ENCODE measurements at places on chromosomes 12 and 14.

DNA sequence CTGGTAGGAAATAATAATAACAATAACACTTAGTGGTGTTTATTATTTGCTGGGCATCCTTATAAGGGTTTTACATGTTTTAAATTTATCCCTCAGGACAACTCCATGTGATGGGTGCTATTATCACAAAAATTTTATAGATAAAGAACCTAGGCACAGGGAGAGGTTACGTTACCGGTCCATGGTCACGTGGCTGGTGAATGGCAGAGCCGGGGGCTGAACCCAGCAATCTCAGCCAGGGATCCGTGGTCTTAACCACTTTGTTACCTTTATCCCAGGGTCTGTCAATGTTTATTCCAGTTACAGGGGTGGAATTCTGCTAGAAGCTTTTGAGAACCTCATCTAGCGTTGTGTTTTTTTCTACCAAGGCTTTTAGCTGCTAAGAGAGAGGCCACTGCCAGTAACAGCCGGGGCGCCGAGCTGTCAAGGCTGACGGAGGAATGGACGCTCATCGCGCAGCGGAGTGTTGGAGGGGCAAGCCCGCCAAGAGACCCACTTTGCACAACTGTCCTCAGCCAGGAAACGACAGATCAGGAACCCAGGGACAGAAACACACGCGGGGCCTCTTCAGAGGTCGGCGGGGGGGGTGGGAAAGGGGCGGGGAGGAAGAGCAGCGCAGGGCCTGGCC, 418 bp downstream of the AMN1 start:
- no peak for DNase-seq

DNA sequence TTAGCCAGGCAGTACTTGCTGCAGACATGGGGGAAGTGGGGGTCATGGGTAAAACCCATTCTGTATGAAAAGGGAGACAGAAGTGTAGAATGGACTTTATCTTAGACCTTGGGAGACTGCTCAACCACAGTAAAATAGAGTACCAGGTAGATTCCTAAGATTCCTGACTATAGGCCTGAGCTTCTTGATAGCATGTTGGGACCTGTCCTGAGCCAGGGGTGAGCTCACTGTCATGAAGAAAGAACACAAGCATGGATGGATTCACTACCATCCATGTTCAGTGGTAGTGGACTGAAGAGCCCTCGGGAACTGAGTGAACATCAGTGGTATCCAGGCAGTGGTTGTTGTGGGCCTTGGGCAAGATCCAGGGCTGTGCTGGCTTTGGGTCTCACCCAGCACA, 1003.8 kb downstream of the TMTC2 start:
- no peak for DNase-seq

DNA sequence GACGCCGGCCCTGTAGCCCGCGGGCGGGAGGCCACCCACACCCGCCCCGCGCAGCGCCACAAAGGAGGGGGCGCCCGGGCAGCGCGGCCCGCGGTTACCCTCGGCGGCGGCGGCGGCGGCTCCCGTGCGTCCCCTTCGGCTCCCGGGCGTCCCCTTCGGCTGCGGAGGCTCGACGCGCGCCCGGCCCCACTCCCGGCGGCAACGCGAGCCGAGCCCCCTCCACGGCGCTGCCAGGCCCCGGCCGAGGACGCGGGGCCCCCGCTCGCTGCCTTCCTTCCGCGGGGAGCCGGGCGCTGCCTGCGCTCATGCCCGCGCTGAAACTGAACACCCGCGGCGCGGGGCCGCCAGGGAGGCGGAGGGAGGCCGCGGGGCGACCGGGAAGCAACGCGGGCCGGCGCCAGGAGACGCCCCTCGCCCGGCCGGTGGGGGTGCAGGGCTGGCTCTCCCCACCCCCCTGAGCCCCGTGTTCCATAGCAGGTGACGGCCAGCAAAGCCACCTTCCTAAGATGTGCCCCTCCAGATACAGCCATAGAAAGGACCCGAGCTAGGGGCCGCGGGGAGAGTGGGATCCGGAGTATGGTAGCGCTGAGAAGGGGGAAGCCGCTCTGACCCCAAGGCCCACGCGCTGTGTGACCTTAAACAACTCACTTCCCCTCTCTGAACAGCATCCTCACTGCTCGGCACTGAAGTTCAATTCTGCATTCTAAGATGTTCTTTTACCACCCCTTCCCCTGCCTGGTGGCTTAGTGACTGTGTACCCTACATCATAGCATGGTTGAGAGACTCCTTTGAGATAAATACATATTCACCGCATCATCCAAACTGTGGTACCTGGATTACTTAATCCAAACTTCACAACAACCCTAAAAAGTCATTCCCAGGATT, 42.8 kb downstream of the KDM2B start:
- no peak for DNase-seq

- no peak for DNase-seq
Measured at GRCh38 chr12:68455691-68456345, 123.7 kb upstream of the MDM1 start.

DNA sequence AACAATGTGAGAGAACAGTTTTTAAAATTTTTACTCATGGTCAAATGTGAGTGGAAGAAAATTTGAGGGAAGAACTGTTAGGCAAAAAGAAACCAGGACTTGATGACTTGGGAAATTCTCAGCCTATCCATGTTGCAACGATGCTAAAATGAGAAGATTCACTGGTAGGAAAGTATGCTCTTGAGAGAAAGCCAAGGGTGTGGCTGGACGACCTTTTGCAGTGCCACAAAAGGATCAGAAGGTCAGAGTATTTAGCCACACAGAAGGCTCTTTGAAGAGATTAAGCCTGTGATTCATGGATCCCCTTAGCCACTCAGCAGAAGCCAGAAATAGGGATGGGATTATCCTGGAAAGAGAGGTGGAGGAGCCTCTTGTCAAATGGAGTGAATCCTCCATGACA, 336.8 kb downstream of the LRIG3 start:
- no peak for DNase-seq

DNA sequence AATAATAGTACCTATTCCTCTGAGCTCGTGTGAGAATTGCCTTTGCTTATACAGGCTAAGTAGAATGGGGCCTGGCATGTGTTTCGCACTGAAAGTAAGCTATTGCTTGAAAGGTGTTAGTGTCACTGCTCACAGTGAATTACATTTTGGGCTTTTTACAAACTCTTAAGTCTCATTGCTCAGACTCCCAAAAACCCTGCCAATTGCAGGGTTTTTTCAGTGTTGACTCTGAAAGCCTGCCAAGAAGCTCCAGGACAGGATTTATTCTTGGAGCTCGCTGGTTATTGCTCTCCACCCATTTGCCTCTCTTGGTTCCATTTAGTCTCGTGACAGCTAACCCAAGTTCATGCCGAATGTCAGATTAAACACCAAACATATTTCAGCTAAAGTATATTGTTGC, 39.8 kb downstream of the NOPCHAP1 start:
- DNase-seq, result no peak

- DNase-seq, result no peak
Measured at GRCh38 chr12:45200491-45201043, 15.3 kb upstream of the ANO6 start.

- peak; percentile 86 for DNase-seq
Measured at GRCh38 chr12:46351886-46352650, 20.5 kb downstream of the SLC38A2 start.

Data from SK-N-DZ (cell line).